ENCODE measurements at places on chromosomes 7 and 10.

DNA sequence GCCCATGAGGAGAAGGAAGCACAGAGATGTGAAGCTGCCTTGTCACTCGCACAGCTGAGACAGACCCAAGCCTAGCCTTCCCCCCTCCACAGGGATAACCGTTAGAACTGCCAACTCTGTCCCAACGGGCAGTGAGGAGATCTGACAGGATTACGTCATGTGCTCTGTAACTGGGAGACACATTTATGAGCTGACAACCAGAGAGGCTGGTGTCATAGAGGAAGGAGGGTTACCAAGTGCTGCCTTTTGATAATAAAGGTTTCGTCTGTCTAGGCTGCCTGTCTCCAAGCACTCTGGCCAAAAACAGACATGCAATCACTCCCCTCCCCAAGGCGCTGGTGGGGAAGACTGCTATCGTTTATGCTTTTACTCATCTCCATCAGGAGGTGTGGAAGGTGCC lies 165.9 kb downstream of the PLXNA4 start:
- DNase-seq: no peak

DNA sequence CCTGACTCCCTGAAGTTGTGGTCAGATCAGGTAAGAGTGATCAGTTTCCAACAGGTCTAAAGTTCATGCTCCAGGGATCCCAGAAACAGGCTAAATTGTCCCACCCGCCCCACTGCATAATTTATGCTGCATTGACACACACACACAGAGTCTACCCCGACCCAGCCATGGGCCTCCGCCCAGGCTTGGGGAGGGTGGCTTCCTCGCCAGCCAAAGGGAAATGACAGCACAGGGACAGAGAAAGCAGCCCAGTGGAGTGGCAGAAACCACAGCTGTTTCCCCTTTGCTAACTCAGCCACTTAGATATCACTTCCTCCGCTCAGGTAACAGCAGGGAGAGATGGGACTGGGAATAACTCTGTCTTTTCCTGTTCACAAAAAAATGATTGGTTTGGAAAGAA lies 9.4 kb downstream of the SH3PXD2A start:
- DNase-seq: peak; percentile 22

DNA sequence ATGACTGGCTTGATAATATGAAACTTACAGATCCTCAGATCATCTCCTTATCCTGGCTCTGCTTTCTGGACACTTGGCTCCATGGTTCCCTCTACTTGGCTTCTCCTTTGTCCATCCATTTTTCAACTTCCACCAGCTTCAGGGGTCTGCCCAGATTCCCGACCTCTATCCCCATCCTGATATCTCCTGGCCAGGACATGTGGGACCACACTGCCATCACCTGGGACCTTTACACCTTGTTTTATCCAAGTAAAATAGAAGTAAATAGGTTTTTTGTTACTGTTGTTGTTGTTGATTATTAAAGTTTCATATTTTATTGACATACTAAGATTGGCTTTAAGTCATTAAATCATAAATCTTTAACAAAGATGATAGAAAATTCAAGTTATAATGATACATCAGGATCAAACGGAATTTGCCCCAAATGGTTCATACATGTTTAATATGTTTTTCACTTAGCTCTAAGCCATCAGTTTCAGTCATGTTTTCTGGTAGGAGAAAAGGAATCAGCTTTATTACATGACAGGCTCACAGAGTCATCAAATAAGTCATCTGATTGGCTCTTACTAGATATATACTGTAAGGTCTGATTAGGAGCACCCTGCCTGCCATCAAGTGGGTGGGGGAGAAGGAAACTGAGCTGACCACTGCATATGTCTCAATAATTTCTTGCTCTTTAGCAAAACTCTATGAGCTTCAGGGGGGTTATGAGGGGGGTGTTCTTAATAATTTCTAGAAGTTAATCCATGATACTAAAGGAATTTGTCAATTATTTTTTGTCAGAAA lies 111.5 kb upstream of the AHR start:
- DNase-seq: no peak

DNA sequence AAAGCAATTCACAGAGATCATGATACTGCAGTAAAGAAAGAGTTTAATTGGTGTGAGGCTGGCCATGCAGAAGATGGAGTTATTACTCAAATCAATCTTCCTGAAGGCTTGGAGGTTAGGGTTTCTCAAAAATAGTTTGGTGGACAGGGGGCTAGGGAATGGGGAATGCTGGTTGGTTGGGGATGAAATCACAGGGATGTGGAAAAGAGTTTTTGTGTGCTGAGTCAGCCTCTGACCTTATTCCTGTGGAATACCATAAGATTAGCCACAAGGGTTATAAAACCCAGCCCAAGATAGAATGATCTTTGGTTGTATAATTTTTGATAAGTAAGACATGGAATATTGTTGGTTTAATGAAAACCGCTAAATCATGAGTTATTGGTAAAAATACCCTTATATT lies 764.3 kb downstream of the TYW1 start:
- no peak for DNase-seq

GRCh38 chr10:6239213-6239991 lies 36.7 kb downstream of the PFKFB3 start:
- DNase-seq: peak; percentile 54

- no peak for DNase-seq
Observed at GRCh38 chr10:30454744-30455510, 20.9 kb downstream of the MAP3K8 start.

GRCh38 chr7:118745927-118746326 lies 521.4 kb downstream of the ANKRD7 start:
- no peak for DNase-seq

GRCh38 chr10:130407052-130407451 lies 270.9 kb downstream of the GLRX3 start:
- DNase-seq: no peak
